ENCODE measurements at places on chromosomes 5 and 9. TPM values are rescaled to one million over a fixed set of nuclear protein-coding genes. Genes with fewer than 3 reads are reported as not detected.
A peak's percentile ranks its signal among the peaks of the same experiment; 100 is the strongest.

GRCh38 chr9:124743686-124744348, 27.3 kb downstream of the NR6A1 start:
- DNase-seq, result no peak
- H3K27me3 ChIP-seq, result no peaks in the 10 kb centered on the region
- no peak overlapping the region for H3K4me3 ChIP-seq
- H3K36me3 ChIP-seq, result no peaks in the 10 kb centered on the region

- no peaks in the 10 kb centered on the region for H3K36me3 ChIP-seq
- no peak overlapping the region for H3K27ac ChIP-seq
- H3K27me3 ChIP-seq, result no peaks in the 10 kb centered on the region
- H3K4me1 ChIP-seq, result peaks cover 18% of the 10 kb centered on the region
These were observed 52.3 kb upstream of the PTPDC1 start for GRCh38 chr9:94031946-94032345.

GRCh38 chr5:149603920-149604319, 22.6 kb downstream of the ARHGEF37 start:
- no peak overlapping the region for H3K4me3 ChIP-seq
- no peaks in the 10 kb centered on the region for H3K36me3 ChIP-seq
- H3K4me1 ChIP-seq, result peaks cover 32% of the 10 kb centered on the region
- H3K27ac ChIP-seq, result peak overlapping the region; percentile 50
- no peak for DNase-seq
- H3K27me3 ChIP-seq, result no peaks in the 10 kb centered on the region

DNA sequence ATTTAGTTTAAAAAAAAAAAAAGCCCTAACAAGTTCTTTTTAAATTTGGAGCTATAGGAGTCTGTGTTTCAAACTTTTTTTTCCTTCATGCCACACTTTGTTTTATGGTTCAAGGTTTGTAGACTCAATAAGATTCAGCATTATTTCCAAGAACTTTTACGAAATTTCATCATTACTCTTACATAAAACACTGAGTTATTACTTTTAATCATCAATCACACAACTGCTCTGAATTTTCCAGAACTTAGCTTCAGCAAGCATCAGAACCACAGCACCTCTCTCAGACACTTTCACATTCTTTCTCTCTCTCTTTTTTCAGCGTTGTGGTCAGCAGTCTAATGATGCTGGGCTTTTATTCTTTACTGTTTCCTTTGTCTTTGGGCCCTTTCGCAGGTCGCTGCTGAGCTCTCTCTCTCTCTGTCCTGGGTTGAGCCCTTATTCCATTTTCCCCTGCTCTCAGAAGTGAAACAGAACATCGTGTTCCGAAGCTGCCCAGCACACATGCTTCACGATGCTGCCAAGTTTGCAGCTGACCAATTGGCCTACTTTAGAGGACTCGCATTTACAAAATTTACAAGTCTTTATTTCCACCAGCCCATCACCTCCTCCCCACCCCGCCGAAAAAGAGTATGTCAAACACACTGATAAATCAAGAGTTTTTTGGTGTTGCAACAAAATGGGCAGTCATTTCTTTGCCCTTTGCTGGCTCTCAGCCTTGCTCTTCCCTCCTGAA, 44.6 kb upstream of the PIK3R1 start:
- no peaks in the 10 kb centered on the region for H3K36me3 ChIP-seq
- DNase-seq, result peak; percentile 60
- peak overlapping the region; percentile 76 for H3K27ac ChIP-seq
- H3K4me3 ChIP-seq, result no peak overlapping the region

DNA sequence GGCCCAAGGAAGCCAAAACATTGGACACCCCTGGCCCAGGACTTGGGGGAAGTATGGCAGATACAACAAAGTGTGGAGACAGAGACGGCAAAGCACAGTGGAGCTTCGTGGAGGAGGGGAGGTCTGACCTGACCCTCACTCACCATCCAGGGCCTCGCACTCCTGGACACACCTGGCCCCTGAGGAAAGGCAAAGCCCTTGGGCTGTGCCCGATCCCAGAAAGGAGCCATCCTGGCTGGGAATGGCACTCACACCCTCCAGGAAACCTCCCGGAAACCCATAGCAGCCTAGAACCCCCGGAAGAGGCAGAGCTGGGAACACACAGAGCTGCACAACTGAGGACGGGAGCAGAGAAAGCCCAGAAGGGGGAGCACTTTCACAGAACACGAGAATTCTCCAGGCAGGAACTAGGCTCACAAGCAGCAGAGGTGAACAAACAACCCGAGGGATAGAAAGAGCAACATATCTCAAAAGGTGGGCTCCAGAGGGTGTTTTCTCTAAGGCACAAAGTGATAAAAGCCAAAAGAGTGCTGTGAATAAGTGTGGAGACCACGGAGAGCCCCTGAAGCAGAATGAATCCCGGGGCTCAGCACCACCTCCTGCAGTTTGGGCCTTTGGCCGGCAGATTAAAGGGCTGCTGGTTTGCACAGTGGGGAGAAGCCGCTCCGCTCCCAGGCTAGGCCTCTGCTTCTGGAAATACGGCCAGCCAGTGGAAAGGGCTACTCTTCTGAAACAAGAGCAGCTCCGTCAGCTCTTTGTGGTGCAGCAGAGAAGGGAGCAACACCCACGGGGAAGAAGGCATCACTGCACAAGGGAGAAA, 108.2 kb downstream of the UBE2R2 start:
- no peak overlapping the region for H3K27ac ChIP-seq
- no peaks in the 10 kb centered on the region for H3K36me3 ChIP-seq
- no peak overlapping the region for H3K4me3 ChIP-seq
- H3K27me3 ChIP-seq, result no peaks in the 10 kb centered on the region
- no peaks in the 10 kb centered on the region for H3K4me1 ChIP-seq
- DNase-seq, result peak; percentile 32

GRCh38 chr5:144205141-144205551, 34.5 kb downstream of the KCTD16 start:
- peaks cover 43% of the 10 kb centered on the region for H3K27me3 ChIP-seq
- DNase-seq, result no peak
- no peak overlapping the region for H3K4me3 ChIP-seq
- peaks cover 10% of the 10 kb centered on the region for H3K4me1 ChIP-seq
- no peak overlapping the region for H3K27ac ChIP-seq

GRCh38 chr5:172868436-172868923, 34.4 kb downstream of the ERGIC1 start:
- H3K36me3 ChIP-seq, result no peaks in the 10 kb centered on the region
- H3K4me3 ChIP-seq, result no peak overlapping the region
- H3K27me3 ChIP-seq, result no peaks in the 10 kb centered on the region
- DNase-seq, result no peak
- peak overlapping the region; percentile 74 for H3K27ac ChIP-seq

GRCh38 chr9:272251-273213, 57.9 kb downstream of the DOCK8 start:
- no peak overlapping the region for H3K4me3 ChIP-seq
- no peaks in the 10 kb centered on the region for H3K4me1 ChIP-seq
- H3K27me3 ChIP-seq, result no peaks in the 10 kb centered on the region
- H3K27ac ChIP-seq, result peak overlapping the region; percentile 78
- DNase-seq, result peak; percentile 60

DNA sequence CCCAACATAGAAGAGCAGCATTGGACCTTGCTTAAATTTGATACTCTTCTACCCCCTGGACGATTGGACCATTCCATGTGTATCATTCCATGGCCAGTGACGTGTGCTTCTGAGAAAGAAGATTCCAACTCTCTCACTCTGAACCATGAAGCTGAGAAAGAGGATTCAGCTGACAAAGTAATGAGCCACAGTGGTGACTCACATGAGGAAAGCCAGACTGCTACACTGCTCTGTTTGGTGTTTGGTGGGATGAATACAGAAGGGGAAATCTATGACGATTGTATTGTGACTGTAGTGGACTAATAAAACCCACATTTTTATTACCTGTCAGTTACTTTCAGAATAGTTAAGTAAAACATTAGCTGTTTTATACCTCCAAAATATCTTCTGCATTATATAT, 7.5 kb downstream of the HSPA5 start:
- H3K4me3 ChIP-seq, result no peak overlapping the region
- peak overlapping the region; percentile 76 for H3K27ac ChIP-seq
- no peak for DNase-seq
- H3K36me3 ChIP-seq, result no peaks in the 10 kb centered on the region

DNA sequence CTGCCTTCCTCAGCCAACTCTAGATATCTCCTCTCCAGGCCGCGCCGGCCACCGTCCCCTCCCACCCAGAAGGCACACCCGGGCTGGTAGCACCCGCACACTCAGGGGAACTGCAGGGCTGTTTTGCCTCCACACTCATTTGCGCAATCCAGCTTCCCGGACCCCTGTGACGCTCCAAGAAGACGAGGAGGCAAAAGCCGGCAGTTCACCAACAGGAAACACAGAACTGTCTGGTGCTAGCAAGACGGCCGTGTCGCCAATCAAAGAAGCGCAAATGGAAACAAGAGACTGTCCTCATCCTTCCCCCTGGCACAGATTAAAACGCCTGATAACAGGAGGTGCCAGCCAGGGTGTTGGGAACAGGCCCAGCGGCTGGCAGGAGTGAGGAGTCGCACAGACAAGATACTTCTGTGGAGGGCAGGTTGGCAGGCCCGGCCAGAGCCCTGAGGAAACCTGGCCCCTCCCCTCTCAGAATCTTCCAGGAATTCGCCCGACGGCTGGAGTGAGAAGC, 7.8 kb downstream of the AGPAT2 start:
- DNase-seq, result no peak
- peaks cover 14% of the 10 kb centered on the region for H3K4me1 ChIP-seq
- no peaks in the 10 kb centered on the region for H3K27me3 ChIP-seq
- H3K27ac ChIP-seq, result no peak overlapping the region

DNA sequence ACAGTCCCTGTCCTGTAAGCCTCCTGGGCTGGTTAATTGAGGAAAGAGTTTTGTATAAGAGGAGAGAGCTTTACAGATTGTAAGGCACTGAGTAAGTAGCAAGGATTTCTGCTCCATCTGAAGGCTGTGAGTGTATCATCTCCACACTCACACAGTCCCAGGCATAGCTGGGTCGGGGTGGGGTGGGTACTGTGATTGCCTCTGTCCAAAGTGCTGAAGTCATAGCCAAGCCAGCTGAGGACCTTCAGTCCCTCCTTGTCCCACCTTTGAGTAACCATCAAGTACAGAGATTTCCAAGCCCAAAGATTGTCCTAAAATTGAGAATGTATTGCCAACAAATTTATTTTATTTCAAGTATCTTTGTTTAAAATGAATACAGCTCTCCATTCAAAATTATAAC, 5.5 kb upstream of the DNAJB5 start:
- DNase-seq, result no peak
- no peak overlapping the region for H3K4me3 ChIP-seq
- H3K36me3 ChIP-seq, result no peaks in the 10 kb centered on the region
- H3K27me3 ChIP-seq, result no peaks in the 10 kb centered on the region
- H3K27ac ChIP-seq, result no peak overlapping the region

- no peaks in the 10 kb centered on the region for H3K36me3 ChIP-seq
- no peak for DNase-seq
- peak overlapping the region; percentile 82 for H3K27ac ChIP-seq
- H3K4me1 ChIP-seq, result peaks cover 28% of the 10 kb centered on the region
- no peak overlapping the region for H3K4me3 ChIP-seq
These were observed 37.0 kb downstream of the MAMDC2 start for GRCh38 chr9:70080481-70081119.

GRCh38 chr5:127187706-127188105, 102.9 kb upstream of the MEGF10 start:
- no peak for DNase-seq
- no peaks in the 10 kb centered on the region for H3K27me3 ChIP-seq
- no peak overlapping the region for H3K4me3 ChIP-seq
- H3K36me3 ChIP-seq, result no peaks in the 10 kb centered on the region

DNA sequence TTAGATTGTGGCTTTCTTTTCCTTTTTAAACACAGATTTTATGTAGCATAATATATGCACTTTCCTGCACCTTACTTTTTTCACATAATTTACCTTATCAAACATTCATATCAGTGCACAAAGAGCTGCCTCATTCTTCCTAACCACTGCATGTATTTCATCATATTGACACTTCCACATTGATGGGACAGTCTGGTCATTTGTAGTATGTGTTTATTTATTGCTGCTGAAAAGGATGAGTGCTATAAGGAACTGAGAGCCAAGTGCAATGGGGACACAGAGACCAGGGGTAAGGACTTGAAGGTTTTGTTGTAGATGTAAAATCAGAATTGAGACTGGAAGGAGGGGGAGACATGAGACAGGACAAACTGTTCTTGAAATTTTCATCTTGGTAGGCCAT, 193.8 kb downstream of the SMARCA2 start:
- no peak overlapping the region for H3K27ac ChIP-seq
- H3K36me3 ChIP-seq, result no peaks in the 10 kb centered on the region
- H3K27me3 ChIP-seq, result no peaks in the 10 kb centered on the region

DNA sequence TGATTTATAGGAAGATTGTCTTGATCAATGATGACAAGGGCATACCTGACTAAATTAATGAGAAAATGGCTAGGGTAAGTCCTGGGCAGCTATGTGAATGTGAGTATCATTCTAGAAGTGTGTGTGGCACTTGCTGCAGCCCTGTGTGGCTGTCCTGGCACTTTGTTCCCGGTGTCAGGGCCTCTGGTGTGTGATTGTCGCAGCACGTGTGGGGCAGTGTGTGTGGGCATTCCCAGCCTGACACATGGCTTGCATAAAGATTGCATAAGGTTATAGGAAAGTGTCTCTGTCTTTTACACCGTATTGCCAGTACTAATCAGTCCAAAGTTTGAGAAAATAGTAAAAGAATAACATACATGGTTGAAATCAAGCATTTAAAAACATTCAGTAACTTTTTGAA, 74.4 kb downstream of the TRIO start:
- H3K27me3 ChIP-seq, result no peaks in the 10 kb centered on the region
- no peaks in the 10 kb centered on the region for H3K36me3 ChIP-seq
- DNase-seq, result no peak

- no peaks in the 10 kb centered on the region for H3K36me3 ChIP-seq
- H3K4me1 ChIP-seq, result peaks cover 9% of the 10 kb centered on the region
- no peak overlapping the region for H3K4me3 ChIP-seq
- no peaks in the 10 kb centered on the region for H3K27me3 ChIP-seq
These were observed 4.3 kb downstream of the ERAP2 start for GRCh38 chr5:96880444-96881164.

GRCh38 chr5:145982572-145983318, 46.4 kb downstream of the SH3RF2 start:
- H3K27me3 ChIP-seq, result no peaks in the 10 kb centered on the region
- no peak for DNase-seq
- H3K27ac ChIP-seq, result peak overlapping the region; percentile 1
- no peak overlapping the region for H3K4me3 ChIP-seq
- no peaks in the 10 kb centered on the region for H3K36me3 ChIP-seq
- H3K4me1 ChIP-seq, result peaks cover 57% of the 10 kb centered on the region

- peaks cover 4% of the 10 kb centered on the region for H3K36me3 ChIP-seq
- no peaks in the 10 kb centered on the region for H3K27me3 ChIP-seq
- DNase-seq, result no peak
- H3K4me1 ChIP-seq, result no peaks in the 10 kb centered on the region
- no peak overlapping the region for H3K4me3 ChIP-seq
These were observed 66.9 kb downstream of the FANCC start for GRCh38 chr9:95250462-95251221.

PCDHA11 gene
- 1.2 TPM for total RNA-seq

TPPP gene
- 40.6 TPM for total RNA-seq

GCNT1 gene
- total RNA-seq, result 40.2 TPM

UBAP2 gene
- total RNA-seq, result 52.1 TPM

SH2D3C gene
- 3.8 TPM for total RNA-seq

C5 gene
- total RNA-seq, result 1.5 TPM

IL13 gene
- not detected for total RNA-seq
